ENCODE measurements at places on chromosomes 11 and 22.
A peak's percentile ranks its signal among the peaks of the same experiment; 100 is the strongest.

DNA sequence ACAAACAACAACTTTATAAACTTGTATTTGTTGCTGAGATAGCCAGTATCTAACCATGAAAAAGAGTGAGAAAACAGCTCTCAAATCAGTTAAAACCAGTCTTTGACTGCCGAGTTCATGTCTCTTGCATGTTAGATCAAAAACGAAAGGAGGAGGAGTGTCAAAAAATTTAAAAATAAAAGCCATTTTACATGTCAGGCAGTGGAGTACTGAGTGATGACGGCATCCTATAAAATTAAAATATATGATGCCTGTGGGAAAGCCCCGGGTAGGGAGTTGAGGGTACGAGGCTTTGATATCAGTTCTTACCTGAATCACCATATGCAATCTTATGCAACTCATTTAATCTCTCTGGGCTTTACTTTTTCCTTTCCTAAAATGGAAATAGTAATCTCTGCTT is 117.3 kb downstream of the ETS1 start:
- DNase-seq, result peak; percentile 44
- peak overlapping the region; percentile 83 for H3K4me3 ChIP-seq
- peaks cover 100% of the 10 kb centered on the region for H3K36me3 ChIP-seq
- no peaks in the 10 kb centered on the region for H3K27me3 ChIP-seq
- peak overlapping the region; percentile 97 for H3K27ac ChIP-seq
- H3K4me1 ChIP-seq, result peaks cover 99% of the 10 kb centered on the region

DNA sequence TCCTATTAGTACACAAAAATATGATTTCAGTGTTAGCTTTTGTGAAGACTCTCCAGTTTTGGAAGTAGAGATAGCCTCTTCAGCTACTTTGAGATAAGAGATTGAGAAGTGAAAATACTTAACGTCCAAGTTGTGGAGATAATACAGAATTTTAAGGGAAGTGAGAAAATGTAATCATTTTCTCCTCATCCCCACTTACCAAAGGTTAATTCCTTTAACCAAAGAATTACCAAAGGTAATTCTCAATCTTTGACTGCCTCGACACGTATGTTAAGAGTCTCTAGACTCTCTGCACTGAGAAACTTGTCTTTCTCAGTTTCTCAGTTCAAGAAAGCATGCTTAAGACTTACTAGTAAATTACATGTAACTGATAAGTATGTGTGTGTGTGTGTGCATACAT is 15.3 kb downstream of the C11orf54 start:
- no peak overlapping the region for H3K4me3 ChIP-seq
- DNase-seq, result no peak
- no peaks in the 10 kb centered on the region for H3K4me1 ChIP-seq
- H3K27me3 ChIP-seq, result no peaks in the 10 kb centered on the region

DNA sequence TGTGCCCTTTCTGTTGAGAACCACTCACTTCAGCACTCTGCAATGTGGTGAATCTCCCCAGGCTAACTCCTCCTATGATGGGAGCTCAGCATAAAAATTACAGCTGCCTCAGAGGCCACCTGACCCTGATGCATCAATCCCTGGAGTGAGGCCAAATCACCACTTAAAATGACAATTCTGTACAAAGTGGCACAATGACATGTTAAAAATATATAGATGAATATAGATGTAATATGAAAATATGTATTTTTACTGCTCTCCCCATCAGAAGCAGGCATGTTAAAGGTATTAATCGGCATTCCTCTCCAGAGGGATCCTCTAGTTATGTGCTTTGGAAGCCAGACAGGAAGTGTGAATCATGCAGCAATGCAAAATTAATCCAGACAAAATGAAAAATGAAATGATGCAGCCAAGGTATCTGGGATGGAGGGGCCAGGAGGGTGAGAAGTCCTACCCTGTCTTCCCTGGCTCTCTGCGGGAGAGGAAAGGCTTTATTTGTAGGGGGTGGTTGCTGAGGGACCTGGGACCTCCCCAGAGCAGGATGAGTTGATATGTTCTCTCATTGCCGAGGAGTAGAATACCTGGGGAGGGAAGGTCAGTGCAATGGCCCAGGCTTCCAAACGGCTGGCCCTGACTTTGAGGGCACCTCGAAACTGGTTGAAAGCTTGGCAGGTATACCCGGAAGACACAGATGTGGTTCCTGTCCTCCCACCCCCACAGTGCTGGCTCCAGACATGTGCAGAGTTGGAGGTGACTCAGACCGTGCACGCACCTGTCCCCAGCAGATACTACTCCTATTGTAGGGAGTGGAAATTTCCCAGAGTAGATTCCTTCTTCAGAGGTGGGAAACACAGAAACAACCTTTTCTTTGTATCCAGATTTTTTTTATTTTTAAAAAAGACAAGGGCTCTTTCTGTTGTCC is 347.9 kb upstream of the NCAM1 start:
- H3K27me3 ChIP-seq, result peaks cover 55% of the 10 kb centered on the region
- no peak overlapping the region for H3K27ac ChIP-seq
- H3K36me3 ChIP-seq, result no peaks in the 10 kb centered on the region
- H3K4me1 ChIP-seq, result no peaks in the 10 kb centered on the region

DNA sequence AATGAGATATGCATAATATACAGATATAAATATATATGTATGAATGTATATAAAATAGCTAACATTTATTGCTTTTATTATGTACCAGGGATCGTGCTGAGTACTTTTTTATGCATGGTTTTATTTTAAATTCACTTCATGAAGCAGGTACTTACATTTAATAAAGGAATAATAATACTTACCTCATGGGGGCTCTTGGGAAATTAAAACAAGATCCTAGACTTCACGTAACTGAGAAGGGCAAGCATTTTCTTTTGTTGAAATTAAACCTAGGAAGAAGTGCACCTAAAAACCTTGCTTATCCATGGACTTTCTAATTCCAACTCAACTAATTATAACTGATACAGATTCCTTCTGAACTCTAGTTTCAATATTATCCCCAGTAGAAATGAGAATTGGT is 40.0 kb upstream of the ABTB2 start:
- H3K36me3 ChIP-seq, result no peaks in the 10 kb centered on the region
- no peak overlapping the region for H3K27ac ChIP-seq
- peaks cover 45% of the 10 kb centered on the region for H3K27me3 ChIP-seq
- no peaks in the 10 kb centered on the region for H3K4me1 ChIP-seq
- DNase-seq, result no peak

GRCh38 chr22:23305321-23305910 is 125.1 kb downstream of the BCR start:
- no peak overlapping the region for H3K27ac ChIP-seq

DNA sequence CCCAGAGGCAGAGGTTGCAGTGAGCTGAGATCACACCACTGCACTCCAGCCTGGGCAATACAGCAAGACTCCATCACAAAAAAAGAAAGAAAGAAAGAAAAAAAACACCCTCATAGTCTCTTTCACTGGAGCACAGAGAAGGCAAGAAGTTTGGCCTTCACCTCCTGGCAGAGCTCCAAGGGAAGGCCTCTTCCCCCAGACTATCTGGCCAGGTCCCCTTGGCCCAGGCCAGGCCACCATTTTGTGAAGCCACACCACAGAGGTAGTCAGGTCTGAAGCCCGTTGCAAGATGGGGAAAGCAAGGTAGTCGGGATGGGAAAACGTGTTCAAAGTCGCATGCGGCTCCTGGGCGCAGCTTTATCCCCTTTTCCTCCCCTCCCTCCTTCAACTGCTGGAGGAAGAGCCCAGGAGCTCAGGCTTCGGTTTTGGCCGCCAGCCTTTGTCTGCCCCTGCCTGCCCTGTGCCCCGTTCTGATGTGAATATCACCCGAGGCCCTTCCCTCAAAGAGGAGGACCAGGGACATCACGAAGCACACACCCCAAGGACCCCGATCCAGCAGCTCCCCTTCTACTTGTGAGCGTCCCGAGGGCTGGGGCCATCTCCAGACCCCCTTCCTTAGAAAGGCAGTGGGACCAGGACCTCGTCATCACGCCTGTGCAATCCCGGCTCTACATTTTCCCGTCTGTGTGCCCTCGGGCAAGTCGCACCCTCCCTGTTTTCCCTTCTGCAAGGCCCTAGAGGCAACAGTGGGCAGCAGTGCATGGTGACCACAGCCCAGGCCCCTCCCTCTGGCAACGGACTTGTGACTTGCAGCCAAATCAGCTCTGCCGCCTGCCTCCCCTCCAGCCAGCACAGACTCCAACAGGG is 17.7 kb downstream of the CABP7 start:
- H3K4me3 ChIP-seq, result no peak overlapping the region
- peak overlapping the region; percentile 49 for H3K27ac ChIP-seq
- H3K36me3 ChIP-seq, result peaks cover 11% of the 10 kb centered on the region

GRCh38 chr11:45390407-45390806 is 104.3 kb upstream of the SYT13 start:
- H3K27me3 ChIP-seq, result peaks cover 65% of the 10 kb centered on the region

- no peak overlapping the region for H3K27ac ChIP-seq
- H3K36me3 ChIP-seq, result no peaks in the 10 kb centered on the region
- no peak overlapping the region for H3K4me3 ChIP-seq
- no peaks in the 10 kb centered on the region for H3K27me3 ChIP-seq
- DNase-seq, result no peak
These were observed 306.1 kb upstream of the DDI1 start for GRCh38 chr11:103730131-103730940.

- no peak for DNase-seq
- no peaks in the 10 kb centered on the region for H3K27me3 ChIP-seq
- peaks cover 27% of the 10 kb centered on the region for H3K4me1 ChIP-seq
- H3K4me3 ChIP-seq, result peak overlapping the region; percentile 84
- peaks cover 3% of the 10 kb centered on the region for H3K36me3 ChIP-seq
- peak overlapping the region; percentile 86 for H3K27ac ChIP-seq
These were observed 272 bp downstream of the DIXDC1 start for GRCh38 chr11:111937461-111937769.

DNA sequence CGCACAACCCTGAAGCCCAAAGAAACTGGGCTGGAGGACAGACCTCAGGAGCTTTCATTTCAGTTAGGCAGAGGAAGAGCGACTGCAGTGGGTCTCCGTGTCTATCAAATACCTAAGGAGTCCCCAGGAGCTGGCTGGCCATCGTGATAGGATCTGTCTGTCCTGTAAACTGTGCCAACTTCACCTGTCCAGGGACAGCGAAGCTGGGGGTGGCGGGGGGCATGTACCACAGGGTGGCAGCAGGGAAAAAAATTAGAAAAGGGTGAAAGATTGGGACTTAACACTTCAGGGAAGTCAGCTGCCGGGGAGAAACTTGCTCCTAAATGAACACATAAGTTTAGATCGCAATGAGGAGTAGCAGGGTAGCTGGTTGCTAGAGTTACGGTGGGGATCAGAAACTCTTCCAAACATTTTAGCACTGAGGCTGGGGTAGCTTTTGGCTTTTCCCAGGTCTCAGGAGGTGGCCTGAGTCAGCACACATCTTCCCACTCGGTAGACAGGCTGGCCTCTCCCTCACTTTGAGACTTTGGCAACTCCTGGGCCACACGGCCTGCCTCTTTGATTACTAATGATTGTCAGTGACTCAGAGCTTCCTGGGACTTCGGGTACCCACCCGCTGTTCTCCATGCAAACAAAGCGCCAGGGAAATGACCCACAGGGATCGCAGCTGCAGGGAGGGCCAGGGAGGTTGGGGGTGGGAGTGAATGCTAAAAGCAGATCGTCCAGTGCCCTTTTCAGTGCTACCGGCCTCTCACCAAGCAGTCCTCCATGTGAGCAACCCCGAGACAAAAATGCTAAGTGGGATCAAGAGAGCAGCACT is 2.9 kb upstream of the MTFP1 start:
- peaks cover 34% of the 10 kb centered on the region for H3K36me3 ChIP-seq
- H3K27me3 ChIP-seq, result no peaks in the 10 kb centered on the region
- peak overlapping the region; percentile 92 for H3K4me3 ChIP-seq
- peak overlapping the region; percentile 98 for H3K27ac ChIP-seq

- no peaks in the 10 kb centered on the region for H3K36me3 ChIP-seq
- peaks cover 38% of the 10 kb centered on the region for H3K27me3 ChIP-seq
- no peak overlapping the region for H3K4me3 ChIP-seq
- no peaks in the 10 kb centered on the region for H3K4me1 ChIP-seq
- H3K27ac ChIP-seq, result no peak overlapping the region
- no peak for DNase-seq
These were observed 84.2 kb downstream of the RBFOX2 start for GRCh38 chr22:35944458-35944857.

GRCh38 chr11:19018901-19019300 is 41.6 kb downstream of the MRGPRX2 start:
- H3K4me3 ChIP-seq, result no peak overlapping the region
- no peak for DNase-seq
- peaks cover 67% of the 10 kb centered on the region for H3K27me3 ChIP-seq
- H3K4me1 ChIP-seq, result no peaks in the 10 kb centered on the region
- H3K27ac ChIP-seq, result no peak overlapping the region
- no peaks in the 10 kb centered on the region for H3K36me3 ChIP-seq

DNA sequence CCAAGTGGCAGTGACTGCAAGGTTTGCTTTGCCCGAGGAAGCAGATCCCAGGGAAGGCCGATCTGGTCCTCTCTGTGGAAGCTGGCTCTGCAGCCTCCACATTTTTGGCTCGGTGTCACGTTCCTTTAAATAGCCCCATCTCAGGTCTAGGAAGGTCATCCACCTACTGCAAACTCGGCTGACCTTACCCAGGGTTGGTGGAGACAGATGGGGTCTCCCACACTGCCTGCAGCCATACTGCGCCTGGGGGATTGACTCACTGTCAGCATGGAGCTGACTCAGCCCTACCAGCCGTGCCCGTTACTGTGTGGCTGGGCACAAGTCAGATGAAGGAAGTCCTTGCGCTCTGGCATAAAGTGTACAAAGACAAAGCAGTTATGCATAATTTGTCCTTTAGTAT is 16.9 kb downstream of the CDPF1 start:
- no peaks in the 10 kb centered on the region for H3K4me1 ChIP-seq
- no peak overlapping the region for H3K4me3 ChIP-seq
- DNase-seq, result no peak
- no peak overlapping the region for H3K27ac ChIP-seq
- peaks cover 6% of the 10 kb centered on the region for H3K36me3 ChIP-seq

GRCh38 chr11:45907911-45908370 is 870 bp upstream of the FREY1 start:
- no peak for DNase-seq
- peaks cover 14% of the 10 kb centered on the region for H3K4me1 ChIP-seq
- peak overlapping the region; percentile 91 for H3K27ac ChIP-seq
- no peaks in the 10 kb centered on the region for H3K27me3 ChIP-seq
- peaks cover 40% of the 10 kb centered on the region for H3K36me3 ChIP-seq
- no peak overlapping the region for H3K4me3 ChIP-seq

GRCh38 chr11:94838027-94838731 is 70.0 kb downstream of the AMOTL1 start:
- no peak overlapping the region for H3K4me3 ChIP-seq
- H3K27me3 ChIP-seq, result peaks cover 9% of the 10 kb centered on the region
- no peaks in the 10 kb centered on the region for H3K4me1 ChIP-seq
- H3K36me3 ChIP-seq, result no peaks in the 10 kb centered on the region

GRCh38 chr22:27075028-27075678 is 417.8 kb downstream of the MIAT start:
- H3K4me3 ChIP-seq, result no peak overlapping the region
- no peak for DNase-seq
- H3K27me3 ChIP-seq, result peaks cover 20% of the 10 kb centered on the region
- H3K27ac ChIP-seq, result no peak overlapping the region
- no peaks in the 10 kb centered on the region for H3K4me1 ChIP-seq
- H3K36me3 ChIP-seq, result no peaks in the 10 kb centered on the region

Measured in effector memory CD8-positive, alpha-beta T cell (primary cell).